NCI-H1694 treated with DMSO at 0.1 percent for 48 hours (cell line): ENCODE measurements at places on chromosomes 4 and X.
A peak's percentile ranks its signal among the peaks of the same experiment; 100 is the strongest.

DNA sequence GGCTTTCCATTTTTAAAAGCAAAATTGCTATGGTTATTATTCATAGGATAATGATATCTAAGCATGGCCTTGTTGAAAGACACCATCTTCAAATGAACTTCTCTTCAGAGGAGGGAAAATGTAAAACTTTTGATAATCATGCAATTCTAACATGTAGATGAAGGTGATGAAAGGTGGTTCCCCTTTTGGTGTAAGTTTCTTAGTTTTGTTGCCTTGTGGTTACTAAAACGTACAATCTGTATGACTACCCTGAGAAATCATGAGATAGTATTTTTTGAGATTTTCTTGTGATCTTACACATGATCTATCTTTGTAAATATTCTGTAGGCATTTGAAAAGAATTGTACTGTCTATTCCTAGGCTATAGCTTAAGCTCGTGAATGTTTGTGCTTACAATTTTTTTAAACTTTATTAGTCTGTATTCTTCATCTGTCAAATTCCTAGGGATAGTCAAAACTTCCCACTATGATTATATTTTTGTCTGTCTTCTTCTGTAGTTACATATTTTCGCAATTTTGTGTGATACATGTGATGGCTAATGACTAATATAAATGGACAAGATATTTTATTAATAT lies 47.5 kb downstream of the PTPN13 start:
- no peak for DNase-seq

GRCh38 chr4:107780665-107781064 lies 44.1 kb upstream of the SGMS2 start:
- DNase-seq, result no peak

- no peak for DNase-seq
These were observed 37.4 kb downstream of the PRDX4 start for GRCh38 chrX:23704673-23705206.

- DNase-seq, result no peak
These were observed 230.1 kb downstream of the OPHN1 start for GRCh38 chrX:68203211-68203610.

- peak; percentile 74 for DNase-seq
These were observed 24.2 kb downstream of the L1CAM start for GRCh38 chrX:153861733-153862310.

DNA sequence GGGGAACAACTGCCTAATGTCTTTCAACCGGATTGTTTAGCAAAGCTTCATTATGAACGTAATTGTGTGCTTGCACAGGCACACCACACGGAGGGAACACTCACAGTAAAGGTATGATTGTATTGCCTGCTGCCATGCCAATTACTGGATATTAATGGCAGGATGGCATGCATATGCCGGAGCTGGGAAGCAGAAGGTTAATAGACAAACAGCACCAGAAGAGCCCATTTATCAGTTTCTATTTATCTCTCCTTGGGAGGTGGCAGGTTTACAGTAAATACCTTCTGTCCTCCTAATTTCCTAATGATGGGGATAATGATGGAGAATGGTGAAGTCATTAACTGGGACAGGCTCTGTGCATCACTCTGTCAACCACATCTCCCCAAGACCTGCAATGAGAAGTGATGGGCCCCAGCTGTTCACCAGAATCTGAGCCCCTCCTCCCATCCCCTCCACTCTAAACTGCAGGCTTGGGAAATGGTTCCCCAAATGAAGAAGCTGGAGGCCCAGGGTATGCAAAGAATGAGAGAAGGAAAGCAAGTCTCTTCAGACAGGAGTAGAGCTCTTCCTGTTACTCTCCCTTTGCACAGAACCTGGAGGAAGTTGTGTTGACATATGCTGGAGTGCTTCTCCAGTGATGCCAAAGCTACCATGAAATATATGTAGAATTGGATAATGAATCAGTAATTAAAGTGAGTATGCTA lies 160.8 kb downstream of the NAA11 start:
- peak; percentile 99 for DNase-seq

- no peak for DNase-seq
These were observed 425.0 kb downstream of the MID1IP1 start for GRCh38 chrX:39226251-39226650.

GRCh38 chr4:74855879-74856278 lies 61.6 kb upstream of the BTC start:
- no peak for DNase-seq

DNA sequence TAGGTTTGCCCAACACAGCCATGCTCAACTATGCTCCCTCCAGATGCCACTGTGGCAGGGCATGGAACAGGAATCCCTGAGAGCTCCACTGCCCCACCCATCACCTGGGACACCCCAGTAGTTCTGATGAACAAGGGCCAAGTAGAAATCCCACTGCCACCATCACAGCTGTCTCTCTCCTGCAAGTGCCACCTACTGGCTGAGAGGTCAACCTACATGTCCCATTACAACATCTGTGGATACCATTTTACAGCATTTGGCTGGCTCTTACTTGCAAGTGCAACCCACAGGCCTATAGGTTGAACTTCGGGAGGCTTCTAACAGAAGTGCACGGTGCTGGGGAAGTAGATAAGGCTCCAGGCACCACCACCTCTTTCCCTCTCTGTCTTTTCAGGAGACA lies 142.5 kb downstream of the CXXC4 start:
- DNase-seq, result no peak

GRCh38 chr4:180557348-180557747 lies 1685.9 kb upstream of the TENM3 start:
- DNase-seq, result no peak

DNA sequence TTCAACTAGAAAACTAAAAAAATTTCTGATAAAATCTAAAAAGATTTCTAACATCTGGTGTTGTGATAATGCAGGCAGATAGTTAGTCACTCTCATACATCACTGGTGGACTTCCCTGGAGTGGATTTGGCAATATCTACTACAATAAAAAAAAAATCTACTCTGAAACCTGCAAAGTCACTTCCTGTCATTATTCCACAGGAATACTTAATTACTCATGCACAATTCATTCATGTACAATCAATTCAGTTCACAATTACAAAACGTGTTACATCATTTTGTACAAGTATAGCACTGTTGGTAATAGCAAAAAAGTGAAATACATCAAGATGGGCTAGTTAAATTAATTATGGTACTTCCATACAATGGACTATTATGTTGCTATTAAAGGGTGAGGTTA lies 16.5 kb upstream of the RHOH start:
- DNase-seq, result no peak

DNA sequence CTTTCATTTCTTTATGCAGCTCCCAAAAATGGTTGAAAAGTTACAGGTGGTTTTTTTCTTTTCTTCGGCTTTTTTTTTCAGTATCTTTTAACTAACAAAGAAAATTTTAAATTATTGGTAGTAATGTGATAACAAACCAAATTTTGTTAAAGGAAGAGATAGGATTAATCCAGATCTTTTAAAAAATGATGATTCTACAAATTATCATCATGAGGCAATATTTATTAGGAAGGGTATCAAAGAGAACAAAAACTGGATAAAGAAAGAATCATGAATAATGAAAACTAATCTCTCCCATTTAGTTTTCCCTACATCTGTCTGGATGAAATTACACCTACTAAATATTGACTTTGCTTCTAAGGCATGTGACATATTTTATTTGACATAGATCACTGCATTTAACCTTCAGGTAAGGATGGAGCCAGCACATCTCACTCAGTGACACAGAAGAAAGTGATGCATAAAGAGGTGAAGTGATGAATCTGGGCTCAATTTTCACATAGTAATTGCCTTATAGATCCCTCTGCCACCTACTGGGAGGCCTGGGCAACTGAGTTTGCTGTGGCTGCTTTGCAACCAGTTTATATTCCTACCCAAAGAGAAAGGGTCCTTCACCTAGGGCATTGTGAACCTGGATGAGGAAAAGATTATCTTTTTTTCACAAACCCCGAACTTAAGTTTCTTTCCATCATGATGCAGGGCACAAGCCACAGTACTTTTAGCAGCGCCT lies 155.6 kb downstream of the HNRNPD start:
- peak; percentile 7 for DNase-seq

- no peak for DNase-seq
These were observed 40.3 kb downstream of the ATP11C start for GRCh38 chrX:139892512-139892911.

DNA sequence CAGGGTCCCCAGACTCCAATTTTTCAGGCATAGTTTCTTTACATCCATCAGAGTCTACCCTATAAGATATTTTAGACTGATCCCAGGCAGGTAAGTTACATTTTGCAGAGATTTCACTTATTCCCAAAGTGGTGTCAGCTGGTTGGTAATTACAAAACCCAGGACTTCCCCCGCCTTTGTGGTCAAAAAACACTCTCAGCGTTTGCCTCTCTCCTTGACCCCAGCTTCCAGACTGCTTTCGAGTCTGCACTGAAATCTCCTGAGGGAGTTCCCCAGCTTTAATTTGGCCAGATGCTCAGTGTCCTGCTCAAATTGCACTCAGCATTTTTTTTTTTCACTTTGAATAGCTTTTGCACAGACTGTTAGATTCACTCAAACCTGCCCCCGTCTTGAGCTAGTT lies 11.2 kb upstream of the AMOT start:
- no peak for DNase-seq

GRCh38 chr4:125316791-125317524 lies 2.2 kb downstream of the FAT4 start:
- DNase-seq, result no peak

- DNase-seq, result no peak
These were observed 1.1 kb upstream of the UBE2A start for GRCh38 chrX:119573222-119573621.

GRCh38 chr4:61085534-61085933 lies 114.6 kb upstream of the ADGRL3 start:
- no peak for DNase-seq

DNA sequence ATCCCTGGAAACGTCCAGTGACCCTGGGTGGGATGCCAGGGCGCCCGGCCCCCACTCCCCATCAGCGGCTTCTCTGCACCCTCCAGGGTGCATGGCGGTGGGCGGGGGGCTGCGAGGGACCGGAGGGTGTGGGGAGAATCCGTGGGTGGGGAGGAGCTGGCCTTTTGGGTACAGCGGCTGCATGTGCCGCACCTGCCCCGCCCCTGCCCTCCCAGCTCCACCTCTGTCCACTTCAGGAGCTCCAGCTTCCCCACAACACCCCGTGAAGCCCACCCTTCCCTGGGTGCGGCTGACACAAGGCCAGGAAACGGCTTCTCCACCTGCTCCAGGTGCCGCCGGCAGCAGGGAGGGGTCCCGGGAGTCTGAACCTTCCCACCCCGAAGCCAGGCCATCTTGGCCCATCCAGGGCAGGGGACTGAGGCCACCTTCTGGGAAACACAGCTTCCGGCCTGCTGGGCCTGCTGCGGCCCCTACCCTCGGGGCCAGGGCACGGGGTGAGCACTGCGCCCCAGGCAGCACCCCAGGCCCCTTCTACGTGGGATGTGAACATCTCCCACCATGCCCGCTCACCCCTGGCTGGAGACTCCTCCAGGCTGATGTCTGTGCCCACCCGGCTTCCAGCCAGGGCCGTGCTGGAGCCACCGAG lies 34.6 kb downstream of the CPLX1 start:
- no peak for DNase-seq

DNA sequence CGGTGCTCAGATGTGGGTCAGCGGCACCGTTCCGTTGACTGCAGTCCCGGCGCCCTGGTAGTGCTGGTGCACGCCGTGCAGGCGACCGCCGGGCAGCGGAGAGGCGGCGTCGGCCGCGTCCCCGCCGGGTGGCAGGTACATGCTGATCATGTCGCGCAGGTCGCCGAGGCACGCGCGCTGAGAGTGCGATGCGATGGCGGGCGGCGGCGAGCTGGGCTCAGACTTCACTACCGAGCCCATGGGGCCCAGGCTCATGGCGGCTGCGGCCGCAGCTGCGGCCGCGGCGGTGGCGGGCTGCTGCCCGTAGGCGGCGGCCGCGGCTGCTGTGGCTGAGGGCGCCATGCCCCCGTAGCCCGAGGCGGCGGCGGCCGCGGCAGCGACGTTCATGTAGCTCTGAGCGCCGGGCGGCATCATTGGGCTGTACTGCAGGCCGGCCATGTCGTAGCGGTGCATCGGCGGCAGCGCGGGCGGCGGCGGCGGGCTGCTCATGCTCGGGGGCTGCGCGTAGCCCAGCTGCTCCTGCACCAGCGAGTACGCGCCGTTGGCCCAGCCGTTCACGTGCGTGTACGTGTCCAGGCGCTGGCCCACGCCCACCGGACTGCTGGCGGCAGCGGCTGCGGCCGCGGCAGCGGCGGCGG lies 1.0 kb downstream of the SOX3 start:
- DNase-seq, result no peak

GRCh38 chrX:71532078-71532752 lies 689 bp upstream of the OGT start:
- DNase-seq, result no peak

DNA sequence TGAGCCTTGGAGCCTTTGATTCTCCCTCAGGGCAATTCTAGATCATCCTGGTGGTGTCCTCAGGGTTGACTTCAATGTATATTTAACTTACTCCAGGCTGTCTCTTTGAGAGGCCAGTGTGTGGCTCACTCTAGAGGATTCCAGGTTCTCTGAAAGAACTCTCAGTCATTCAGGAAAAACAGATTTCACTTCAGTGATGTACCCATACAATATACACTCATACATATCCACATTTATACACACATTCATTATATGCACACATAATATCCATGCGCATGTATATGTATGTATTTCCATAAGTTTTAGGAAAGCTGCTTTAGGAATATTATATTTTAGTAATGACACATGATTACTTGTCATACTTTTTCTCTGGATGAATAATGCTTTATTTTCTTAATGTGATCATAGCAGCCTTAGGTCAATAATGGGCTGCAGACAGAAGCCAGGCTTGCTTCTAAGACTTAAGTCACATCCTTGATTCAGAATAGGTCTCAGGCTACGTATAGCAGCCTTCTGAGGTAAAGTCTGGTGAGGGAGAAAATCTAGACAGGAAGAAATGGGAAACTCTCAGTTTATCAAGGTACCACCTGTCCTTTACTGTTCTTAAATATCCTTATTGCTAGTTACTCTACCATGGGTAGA lies 397.0 kb downstream of the GPAT3 start:
- no peak for DNase-seq
